ENCODE measurements at places on chromosomes 13 and 19.

GRCh38 chr13:60114499-60115028, 49.2 kb downstream of the DIAPH3 start:
- DNase-seq = no peak

DNA sequence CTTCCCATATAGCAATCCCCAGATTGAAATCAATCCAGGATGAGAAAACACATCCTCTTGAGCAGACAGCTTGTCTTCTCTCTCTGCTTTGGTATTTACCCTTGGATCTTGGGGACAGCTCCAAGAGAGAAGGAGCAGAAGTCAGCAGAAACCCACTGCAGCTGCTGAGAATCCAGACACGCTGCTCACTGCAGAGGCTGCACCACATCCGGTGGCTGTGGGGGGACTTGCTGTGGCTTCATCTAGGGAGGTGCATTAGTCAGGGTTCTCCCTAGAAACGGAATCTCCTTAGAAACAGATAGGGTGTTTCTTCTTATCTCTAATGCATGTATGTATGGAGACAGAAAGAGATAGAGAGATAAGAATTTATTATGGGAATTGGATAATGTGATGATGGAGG, 2.7 kb downstream of the CYP4F12 start:
- DNase-seq = no peak

- DNase-seq = no peak
These were observed 1.2 kb downstream of the AP3D1 start for GRCh38 chr19:2149980-2150793.

DNA sequence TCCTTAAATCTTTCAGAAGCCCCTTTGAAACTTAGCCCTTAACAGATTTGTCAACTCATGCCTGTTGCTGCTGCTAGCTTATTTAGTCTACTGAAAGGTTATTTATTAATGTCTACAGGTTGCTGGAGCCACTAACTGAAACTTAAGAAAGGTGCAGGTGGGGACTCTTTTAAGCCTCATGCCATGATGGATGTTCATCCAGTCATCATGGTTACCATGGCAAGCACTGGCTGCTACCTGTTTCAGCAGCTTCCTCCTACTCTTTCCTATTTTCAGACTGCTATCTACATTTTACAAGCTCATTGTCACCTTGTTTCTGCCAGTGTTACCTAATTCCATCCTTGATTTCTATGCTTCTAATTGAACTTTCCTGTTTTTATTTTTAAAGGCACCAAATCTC, 27.1 kb downstream of the DGKH start:
- no peak for DNase-seq

- DNase-seq = no peak
These were observed 1044.4 kb downstream of the UQCRFS1 start for GRCh38 chr19:28168557-28168956.

- DNase-seq = no peak
These were observed 43.2 kb downstream of the SUGT1 start for GRCh38 chr13:52695856-52696255.

DNA sequence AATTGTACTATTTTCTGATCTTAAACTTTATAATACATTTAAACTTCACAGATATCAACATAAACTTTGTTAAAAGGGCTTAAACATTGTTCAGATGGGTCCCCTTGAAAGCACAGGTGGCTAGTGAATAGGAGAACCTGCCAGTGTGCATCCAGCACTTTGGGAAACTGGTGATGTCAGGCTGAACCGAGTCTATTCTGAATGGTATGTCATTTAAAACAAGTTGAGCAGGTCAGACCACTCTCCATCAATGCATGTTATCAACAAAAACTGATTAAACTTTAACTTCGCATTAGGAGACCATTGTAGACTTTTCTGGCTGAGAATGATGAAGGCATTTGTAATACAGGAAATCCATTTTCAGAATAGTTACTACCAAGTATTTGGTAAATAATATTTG, 50.1 kb upstream of the FREM2 start:
- DNase-seq = no peak

DNA sequence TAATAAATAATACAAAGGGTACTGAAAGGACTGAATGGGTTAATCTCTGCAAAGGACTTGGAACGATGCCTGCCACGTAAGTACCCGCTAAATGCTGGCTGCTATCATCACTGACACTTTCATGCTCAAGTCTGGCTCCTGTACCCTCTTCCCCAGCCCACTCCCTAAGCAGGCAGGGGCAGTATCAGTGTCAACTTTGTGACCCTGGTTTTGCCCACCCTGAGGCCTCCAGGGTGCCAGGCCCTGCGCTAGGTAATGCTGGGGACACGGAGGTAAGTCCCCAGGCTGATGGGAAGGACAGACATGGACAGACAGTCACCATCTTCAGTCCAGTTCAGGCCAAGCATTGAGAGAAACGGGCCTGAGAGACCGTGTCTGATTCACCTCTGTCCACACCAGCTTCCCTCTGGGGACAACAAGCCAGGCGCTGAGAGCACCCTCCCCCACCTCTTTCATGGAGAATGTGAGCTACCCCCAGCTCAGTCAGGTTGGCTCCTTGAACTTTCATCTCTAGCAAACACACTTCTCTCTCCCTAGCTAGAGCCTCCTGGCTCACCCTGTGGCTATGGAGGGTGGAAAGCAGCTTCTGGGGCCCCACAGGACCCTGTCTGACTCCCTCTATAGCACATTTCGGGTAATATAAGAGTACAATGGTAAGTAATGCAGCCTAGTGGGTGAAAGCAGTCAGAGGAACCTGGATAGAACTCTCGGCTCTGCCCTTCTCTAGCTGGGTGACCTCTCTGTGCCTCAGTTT, 800 bp downstream of the ETFB start:
- no peak for DNase-seq

GRCh38 chr19:29576761-29577648, 29.1 kb upstream of the POP4 start:
- no peak for DNase-seq

GRCh38 chr13:18944501-18945068, 237.0 kb downstream of the TUBA3C start:
- DNase-seq = no peak

DNA sequence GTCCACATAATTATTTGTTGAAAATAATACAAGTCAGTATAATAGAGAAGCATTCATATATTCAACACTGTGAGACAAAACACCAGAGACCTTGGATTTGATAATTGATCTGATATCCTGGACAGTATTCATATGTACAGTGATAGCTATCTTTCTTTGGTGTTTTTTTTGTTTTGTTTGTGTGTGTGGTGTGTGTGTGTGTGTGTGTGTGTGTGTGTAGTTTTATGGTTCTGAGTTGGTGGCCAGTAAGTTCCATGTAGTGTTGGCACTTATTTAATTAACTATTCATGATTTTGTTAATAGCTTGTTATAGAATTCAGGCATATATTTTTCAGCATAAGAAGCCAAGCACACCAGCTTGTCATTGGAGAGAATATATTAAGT, 1.6 kb upstream of the ANGPTL6 start:
- no peak for DNase-seq

- DNase-seq = no peak
These were observed 177.4 kb upstream of the UBL3 start for GRCh38 chr13:30027569-30028455.

DNA sequence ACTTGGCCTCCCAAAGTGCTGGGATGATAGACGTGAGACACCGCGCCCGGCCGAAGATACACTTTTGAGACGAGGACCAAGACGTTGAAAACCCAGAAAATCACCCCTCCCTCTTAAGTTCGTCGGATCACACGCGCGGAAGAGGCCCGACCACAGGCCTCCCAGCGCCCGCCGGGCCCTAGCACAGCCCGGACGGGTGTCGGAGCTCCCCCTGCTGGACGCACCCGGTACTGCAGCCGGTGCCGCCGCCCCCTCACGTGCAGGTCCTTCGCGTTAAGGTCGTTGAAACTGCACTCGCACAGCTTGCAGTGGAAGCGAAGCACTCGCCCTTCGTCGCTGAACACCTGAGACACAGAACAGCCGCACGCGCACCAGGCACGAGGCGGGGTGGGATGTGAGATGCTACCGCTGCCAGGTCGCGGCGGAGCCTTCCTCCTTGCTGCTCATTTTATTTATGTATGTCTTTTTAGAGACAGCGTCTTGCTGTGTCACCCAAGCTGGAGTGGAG, 35.7 kb upstream of the MATK start:
- peak; percentile 78 for DNase-seq

- no peak for DNase-seq
These were observed 4.7 kb upstream of the GJB2 start for GRCh38 chr13:20197361-20197834.

DNA sequence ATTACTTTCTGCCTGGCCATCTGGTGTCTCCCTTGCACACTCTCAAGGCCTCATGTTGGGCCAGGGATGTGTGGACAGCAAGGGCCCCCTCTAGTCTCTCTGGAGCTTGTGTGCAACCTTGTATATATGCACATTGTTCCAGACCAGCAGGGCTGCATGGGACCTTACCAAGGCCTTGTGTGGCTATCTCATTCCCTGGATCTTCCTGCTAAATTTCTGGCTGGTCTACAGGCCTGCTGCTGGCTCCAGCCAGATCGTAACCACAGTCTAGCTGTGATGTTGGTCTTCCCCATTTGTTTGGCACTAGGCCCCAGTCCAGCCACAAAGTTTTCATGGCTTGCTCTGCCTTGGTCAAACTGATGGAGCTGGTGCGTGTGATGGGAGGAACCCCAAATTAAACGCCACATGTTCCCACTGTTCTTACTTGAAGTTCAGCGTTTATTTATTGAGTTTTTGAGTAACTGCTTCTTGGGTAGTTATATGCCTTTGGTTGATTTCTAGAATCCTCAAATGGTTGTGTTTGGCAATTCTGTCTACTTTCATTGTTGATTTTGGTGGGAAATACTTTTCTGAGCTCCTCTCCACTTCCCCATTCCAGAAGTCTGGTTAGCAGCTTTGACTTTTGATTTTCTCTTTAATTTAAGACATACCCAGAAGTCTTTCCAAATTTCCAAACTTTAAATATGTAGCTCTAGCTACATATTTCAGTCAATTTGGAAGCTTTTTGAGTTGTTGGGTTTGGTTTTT, 56.4 kb downstream of the SIPA1L3 start:
- DNase-seq = no peak

DNA sequence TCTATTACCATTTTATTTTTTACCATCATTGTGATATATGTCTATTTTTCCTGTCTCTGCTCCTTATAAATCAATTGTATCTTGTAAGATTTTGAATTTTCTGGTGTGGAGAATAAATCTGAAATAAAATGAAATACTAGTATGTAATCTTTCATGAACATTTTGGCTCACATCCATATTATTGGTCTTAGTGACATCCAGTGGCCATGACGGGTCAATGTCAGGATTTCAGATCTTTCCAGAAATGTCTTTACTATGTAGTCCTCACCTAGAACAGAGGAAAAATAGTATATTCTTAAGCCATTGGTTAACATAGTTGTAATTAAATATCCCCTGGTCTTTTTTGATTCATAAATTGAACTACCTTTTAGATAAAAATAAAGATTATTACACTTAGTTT, 109.8 kb upstream of the GPC6 start:
- DNase-seq = no peak

- DNase-seq = no peak
These were observed 19.8 kb upstream of the FBL start for GRCh38 chr19:39865953-39866352.

GRCh38 chr19:33552928-33553279, 31.3 kb upstream of the PEPD start:
- DNase-seq = no peak

DNA sequence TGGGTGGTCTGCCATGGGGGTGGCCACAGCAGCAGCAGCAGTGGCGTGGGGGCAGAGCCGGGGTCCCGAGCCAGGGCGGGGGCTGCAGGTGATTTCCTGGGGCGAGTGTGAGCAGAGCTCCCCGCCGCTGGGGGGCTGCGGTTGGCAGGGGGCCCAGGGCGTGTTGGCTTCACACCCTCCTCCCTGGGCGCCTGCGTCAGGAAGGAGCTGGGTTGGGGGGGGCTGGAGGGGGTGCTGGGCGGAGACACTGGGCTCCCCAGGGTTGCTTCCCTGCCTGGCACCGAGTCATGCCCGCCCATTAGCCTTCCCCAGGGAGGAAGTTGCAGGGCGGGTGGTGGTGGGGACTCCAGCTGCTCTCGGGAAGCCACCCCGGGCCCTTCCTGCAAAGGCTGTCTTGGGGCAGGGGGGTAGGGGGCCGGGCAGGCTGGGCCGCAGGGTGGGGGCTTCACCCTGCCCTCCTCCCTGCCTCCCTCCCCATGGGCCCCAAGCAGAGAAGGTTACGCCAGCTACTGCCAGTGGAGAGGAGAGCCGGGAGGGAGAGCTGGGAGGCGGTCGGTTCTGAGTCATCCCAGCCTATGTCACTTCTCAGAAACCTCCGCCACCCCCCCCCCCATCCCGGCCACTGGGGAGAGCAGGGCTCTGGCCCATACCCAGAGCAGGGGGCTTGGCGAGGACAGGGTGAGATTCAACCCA, 4.6 kb downstream of the MIDN start:
- DNase-seq = peak; percentile 60

DNA sequence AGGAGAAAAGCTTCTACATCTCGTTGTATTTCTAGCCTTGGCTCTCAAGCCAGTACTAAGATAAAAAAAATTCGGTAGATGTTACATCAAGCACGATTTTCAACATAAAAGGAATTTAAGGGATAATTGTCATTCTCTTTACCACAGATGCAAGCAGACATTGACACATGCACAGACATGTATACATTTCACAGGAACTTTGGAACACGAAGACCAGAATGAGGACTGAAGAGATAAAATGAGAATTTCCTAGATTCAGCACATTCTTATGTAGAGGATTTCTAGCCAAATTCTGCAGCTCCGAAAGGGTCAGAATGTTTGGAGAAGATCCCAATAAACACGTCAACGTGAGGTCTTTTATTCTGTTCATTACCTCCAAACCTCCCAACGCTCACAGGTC, 284.5 kb upstream of the ARGLU1 start:
- no peak for DNase-seq

- DNase-seq = peak; percentile 76
These were observed 6.1 kb downstream of the IL4I1 start for GRCh38 chr19:49890349-49891311.

DNA sequence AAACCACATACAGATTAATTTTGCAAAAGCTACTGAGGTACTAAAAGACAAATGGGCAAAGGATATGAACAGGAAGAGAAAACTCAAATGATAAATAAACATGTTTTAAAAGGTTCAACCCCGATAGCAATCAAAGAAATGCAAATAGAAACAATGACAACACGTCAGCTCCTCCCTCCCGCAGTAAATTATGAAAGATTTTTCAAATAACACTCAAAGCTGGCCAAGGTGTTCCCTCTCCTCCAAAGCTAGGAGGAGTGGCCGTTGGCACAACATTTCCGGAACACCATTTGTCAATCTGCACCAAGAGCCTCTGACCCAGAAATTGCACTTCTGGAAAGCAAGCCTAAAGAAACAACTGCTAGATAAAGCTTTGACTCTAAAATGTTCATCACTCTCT, 28.3 kb downstream of the INSR start:
- no peak for DNase-seq

GRCh38 chr13:46103037-46103436, 1.8 kb downstream of the CPB2 start:
- no peak for DNase-seq

GRCh38 chr13:40221460-40222201, 444.8 kb downstream of the FOXO1 start:
- DNase-seq = peak; percentile 27

- DNase-seq = no peak
These were observed at the start of gene C19orf67 for GRCh38 chr19:14085309-14085995. C19orf67 (minus strand) TSS chr19:14085783; CDS start chr19:14085627, 156 bp downstream.
